ENCODE measurements at places on chromosomes 5 and 9.

- no peak for DNase-seq
Measured at GRCh38 chr5:158026304-158027031, 167.5 kb upstream of the CLINT1 start.

GRCh38 chr9:89243296-89244061 lies 64.9 kb upstream of the SHC3 start:
- DNase-seq: no peak

DNA sequence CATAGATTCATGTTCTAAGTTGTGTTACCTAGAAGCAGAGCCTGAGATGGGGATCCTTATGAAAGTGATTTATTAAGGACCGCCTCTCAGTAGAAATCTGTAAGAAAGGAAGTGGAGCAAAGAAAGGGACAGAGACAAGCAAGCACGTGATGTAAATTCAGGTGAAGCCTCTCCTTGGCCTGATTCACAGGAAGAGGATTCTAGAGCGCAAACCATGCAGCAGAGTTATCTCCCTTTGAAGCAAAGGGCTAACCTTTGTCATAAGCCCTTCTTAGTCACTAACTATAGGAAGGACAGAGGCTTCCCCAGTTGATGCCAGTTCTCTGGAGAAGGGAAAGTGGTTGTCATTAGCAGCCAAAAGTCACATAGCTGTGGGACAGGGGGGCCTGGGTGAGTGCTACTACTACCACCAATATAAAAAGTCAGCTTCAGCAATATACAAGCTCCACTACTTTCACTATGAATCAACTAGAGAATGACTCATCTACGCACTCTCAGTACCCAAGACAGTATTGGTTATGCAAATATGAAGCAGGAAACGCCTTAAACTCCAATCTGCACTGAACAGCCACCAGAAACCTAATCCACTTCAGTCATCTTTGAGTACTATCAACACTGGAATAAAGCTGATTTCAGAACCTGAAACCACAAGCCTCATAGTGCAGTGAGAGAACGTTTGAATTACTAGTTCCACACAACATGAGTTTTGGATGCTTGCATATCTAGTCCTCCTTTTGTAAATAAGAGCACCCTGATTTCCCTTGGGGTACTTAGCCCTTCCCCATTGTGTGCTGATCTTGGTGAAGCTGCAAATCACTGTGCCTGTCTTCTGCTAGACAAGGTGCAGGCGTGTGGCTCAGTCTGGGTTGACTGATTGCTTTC lies 162.7 kb downstream of the ZNF608 start:
- no peak for DNase-seq

DNA sequence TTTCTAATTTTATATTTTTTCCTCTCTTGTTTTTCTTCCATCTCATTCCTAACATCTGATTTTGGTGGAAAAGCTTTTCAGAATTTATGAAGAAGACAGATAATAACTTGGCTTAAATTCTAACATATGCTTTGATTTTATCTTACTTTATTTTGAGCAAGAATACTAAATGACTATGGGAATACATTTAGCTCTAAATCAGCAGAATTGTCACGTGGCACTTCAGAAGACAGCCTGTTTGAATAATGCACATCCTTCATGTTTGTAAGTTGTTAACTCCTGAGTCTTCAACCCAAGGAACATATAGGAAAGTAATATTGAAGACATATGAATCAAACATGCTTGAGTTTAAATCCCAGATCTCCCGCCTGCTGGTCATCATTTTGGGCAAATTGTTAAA lies 90.3 kb downstream of the NTRK2 start:
- no peak for DNase-seq

DNA sequence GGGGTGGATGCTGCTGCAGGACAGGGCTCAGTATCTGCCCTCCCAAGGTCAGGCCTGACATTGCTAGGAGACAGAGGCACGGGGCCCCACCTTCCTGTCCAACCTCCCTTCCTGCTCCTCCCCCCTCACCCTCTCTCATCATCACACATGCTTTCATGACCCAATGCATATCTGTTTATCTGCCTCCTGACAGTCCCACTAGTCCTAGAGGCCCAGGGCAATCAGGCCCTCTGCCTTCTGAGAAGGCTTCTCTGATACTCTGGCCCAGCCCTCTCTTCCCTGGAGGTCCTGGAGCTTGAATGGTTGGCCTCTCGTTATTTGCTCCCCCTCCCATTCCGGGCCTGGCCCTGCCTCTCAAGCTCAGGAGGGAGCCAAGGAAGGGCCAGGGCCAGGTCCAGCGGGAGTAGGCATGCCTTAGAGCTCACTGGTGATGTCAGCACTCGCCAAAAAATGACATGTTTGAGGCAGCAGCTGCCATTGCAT lies 90.6 kb upstream of the SAP30L start:
- no peak for DNase-seq

GRCh38 chr5:100840789-100841188 lies 62.3 kb downstream of the ST8SIA4 start:
- DNase-seq: no peak

DNA sequence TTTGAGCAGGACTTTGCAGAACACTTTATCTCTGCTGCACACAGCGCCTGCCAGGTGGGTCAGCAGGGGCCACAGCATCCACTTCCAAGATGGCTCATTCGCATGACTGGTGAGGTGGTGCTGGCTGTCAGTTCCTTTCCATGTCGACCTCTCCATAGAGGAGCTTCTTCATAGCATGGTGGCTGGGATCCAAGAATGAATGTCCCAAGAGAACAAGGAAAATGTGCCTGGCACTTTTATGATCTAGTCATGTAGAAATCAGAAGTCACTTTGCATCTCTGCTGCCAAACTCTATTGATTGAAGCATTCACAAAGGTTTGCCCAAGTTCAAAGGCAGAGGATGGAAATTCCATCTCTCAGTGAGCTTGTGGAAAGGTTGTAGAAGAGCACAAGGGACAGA lies 85.0 kb downstream of the GALNT10 start:
- no peak for DNase-seq

DNA sequence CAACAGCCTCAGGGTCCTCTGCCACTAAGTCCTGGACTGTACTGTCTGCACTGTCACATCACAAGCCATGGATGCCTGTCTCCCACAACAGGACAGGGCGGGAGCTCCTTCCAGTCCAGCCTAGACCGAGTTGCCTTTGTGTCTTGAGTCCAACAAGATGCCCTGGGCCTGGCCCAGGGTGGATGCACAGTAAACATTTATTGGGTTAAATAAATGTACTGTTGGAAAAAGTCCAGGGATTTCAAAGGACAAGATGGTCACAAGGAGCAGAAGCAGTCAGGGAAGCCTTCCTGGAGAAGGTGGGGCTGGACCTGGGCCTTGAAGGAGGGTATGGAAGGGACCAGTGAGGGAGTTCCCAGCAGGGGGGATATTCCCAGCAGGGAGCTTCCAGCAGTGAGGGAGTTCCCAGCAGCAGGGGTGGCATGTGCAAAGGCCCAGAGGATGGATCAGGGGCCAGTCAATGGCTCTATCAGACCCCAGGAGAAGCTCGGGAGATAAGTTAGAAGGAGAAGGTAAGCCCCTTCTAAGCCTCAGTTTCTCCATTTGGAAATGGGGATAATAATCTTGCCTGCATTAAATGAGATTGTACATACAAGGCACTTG lies 72.7 kb upstream of the NEURL1B start:
- DNase-seq: no peak

DNA sequence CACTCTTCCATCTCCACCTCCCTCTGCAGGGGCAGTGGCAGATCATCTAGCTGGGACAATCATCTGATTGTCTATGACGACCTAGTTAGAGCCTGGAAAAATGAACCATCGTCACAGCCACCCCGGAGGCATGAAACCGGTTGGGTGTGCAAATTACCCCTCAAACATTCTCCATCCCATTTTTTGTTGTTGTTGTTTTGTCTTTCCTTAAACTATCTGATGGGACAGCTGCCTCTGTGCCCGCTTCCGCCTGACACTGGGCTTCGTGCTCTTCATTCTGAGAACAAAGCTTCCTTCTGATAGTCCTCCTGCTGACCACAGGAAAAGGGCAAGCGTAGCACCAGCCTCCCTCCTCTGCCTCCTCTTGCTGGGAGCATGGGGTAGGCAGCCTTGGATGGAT lies 7.0 kb upstream of the NDST1 start:
- DNase-seq: no peak

GRCh38 chr9:21096172-21096900 lies 18.6 kb upstream of the IFNB1 start:
- DNase-seq: no peak

- no peak for DNase-seq
Measured at GRCh38 chr5:146647656-146648199, 131.7 kb upstream of the GPR151 start.

- DNase-seq: no peak
Measured at GRCh38 chr9:123923884-123924283, 6.0 kb downstream of the DENND1A start.

DNA sequence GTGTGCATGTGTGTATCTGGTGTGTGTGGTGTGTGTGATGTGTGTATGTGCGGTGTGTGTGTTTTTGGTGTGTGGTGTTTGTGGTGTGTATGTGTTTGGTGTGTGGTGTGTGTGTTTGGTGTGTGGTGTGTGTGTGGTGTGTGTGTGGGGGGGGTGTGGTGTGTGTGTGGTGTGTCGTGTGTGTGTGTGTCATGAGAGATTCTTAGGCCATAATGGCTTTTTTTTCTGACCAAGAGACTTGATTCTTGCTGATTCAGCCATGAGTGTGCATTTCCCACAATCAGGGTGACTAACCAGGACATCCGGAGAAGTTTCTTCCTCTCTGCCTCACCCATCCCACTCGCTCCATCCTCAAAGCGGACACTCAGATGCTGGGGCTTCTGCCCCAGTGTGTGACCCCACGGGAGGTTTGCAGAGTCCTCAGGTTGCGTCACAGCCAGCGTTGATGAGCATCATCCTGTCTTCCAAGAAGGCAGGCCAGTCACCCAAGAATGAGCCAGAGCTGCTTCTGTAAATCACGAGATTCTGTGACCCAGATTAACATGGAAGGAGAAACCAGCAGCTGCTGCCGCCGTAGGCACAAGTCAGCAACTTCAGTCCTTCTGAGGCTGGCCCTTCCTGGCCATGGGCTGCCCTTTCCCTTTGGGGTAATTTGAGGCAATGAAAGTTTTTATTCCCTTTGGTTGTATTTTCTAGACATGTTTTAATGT lies 12.5 kb upstream of the CTSL start:
- DNase-seq: no peak

DNA sequence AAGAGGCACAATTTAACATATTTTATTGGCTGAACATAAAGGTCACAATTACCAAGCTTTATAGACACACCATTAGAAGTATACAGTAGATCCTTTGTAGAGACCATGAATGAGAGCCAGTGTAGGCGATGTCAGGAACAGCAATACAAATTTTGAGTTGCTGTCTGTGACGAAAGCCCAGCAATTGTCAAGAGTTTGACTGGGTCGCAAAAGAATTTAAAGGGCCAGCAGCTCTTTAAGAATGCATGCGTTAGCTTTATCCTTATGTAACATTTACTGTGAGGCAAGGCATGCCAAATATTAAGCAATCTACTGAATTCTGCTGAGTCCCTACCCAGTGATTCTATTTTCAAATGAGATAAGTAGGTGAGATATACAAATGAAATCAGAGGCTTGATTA lies 236.9 kb downstream of the ARRDC3 start:
- no peak for DNase-seq

DNA sequence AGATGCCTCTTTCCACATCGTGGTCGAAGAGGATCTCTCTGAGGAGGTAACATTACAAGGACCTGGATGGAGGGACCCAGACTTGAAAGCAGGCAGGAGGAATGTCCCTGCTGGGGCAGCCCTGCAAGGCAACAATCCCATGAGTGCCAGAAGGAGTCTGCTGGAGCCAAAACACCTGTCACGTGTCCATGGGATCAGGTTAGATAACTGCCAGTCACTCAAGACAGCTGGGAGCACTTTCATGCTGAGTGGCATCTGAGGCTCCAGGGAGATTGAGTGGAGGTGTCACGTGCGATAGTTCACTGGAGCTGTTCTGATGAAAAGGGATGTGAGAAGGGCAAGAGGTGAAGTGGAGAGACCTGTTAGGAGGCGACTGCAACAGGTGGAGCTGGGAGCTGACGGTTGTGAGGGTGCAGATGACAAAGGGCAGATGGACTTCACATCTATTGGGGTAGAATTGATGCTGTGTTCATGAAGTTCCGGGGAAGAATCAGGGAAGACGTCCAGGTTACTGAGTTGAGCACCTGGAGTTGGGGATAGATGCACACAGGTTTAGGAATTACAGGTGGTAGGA lies 68.4 kb downstream of the ICE1 start:
- no peak for DNase-seq

GRCh38 chr5:108660291-108660690 lies 87.4 kb upstream of the FER start:
- DNase-seq: no peak
